ENCODE measurements at places on chromosomes 13 and 19.

DNA sequence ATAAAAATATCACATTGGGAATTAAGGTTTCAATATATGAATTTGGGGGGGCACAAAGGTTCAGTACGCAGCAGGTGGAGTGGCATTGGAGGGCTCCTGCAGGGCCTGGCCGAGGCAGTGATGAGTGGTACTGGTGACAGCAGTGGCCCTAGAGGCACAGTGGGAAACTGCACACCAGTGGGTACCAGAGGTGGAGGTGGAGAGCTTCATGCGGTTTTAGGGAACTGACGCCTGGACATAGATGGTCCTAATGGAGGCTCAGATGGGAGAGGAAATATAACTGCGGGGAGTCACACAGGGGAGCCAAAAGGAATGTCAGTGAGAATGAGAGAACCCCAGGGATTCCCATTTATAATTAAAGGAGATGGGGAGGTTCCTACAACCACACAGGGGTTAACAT is 156.2 kb downstream of the COG6 start:
- DNase-seq = no peak

DNA sequence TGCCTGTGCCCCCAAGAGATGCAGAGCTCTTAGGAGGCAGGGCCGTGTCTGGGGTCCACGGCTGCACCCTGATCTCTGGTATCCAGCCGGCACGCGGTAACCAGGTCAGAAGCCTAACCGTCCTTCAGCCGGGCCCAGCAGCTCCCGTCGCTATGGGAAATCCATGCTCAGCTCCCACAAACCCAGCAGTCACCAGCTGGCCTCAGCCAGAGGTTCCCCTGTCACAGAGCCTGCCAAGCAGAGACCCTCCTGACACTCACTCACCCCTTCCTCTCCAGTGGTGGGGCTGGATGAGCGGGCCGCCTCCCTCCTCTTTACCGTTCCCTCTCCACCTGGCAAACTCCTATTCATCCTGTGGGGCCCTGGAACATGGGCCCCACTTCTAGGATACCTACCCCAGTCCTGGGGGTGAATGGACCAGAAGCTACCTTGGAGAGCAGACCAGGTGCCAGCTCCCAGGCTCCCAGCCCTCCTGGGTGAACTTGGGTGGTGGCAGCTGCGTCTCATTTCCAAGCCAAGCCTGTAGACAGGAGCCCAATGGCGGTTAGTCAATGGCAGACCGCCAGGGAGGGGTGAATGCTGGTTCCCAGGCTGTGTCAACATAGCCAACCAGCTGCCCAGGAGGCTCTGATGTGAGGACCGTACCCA is 21.4 kb upstream of the TCF3 start:
- no peak for DNase-seq

- peak; percentile 69 for DNase-seq
Measured at GRCh38 chr19:18674616-18675015, 8.9 kb upstream of the CRTC1 start.

GRCh38 chr13:63124863-63125262 is 1709.2 kb upstream of the PCDH20 start:
- DNase-seq = no peak

DNA sequence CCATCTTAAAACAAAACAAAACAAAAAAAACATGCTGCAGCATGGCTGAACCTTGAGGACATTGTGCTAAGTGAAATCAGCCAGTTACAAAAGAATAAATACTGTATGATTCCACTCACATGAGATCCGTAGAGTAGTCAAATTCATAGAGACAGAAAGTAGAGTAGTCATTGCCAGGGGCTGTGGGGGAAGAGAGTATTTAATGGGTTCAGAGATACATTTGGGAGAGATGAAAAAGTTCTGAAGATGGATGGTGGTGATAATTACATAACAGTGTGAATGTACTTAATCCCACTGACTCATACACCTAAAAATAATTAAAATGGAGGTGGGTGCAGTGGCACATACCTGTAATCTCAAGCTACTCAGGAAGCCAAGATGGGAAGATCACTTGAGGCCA is 72.0 kb upstream of the C1QTNF9 start:
- no peak for DNase-seq

- DNase-seq = no peak
Measured at GRCh38 chr13:27774169-27774568, 18.1 kb upstream of the GSX1 start.

DNA sequence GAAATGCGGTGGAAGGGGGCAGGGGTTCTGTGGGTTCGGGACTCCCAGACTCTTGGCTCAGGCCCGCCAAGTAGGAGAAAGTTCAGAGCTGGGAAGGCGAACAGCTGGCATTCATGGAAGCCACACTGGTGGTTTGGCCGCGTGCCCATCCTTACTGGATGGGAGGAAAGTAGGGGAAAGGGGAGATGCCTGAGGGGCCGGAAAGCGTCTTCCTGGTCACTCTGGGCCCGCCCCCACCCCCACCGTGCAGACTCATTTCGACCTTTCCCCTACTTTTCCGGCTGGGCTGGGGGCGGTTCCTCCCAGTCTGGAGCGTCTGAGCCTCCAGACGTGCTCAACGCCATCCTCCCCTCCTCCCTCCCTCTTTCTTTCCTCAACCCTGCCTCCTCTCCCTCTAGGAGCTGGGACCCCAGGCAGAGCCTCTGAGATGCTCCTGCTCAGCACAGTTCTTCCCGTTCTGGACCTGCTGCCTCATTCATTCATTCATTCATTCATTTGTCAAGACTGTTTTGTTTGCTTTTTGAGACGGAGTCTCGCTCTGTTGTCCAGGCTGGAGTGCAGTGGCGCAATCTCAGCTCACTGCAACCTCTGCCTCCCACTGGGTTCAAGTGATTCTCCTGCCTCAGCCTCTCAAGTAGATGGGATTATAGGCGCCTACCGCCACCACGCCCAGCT is 3.5 kb downstream of the ANGPTL4 start:
- peak; percentile 91 for DNase-seq

DNA sequence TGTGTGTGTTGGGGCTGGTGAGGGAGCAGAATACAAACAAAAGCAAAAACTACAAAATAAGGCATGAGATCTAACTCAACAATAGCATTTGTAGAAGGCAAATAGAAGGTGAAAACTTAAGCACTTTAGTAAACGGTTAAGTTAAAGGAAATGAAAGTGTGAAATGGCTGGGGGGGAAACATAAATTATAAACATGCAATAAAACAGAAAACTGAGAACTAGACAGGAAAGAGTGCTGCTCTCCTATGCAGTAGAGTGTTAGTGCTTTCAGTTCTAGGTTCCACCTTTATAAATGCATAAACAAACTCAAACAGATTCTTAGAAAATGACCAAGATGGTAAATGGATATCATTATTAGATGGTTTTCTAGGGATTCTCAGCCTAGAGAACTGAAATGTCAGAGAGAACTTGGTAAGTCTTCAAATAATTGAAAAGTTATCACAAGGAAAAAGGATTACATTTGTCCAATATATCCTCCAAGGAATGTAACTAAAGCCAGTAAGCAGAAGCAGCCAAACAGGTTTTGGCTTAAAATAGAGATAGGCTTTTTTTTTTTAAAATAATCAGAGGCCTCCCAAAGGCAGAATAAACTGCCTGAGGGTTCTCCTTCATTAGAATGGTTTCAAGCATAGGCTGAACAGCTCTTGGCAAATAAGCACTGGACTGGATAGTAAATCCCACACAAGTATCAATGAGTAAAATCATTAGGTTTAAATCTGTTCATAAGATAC is 23.3 kb downstream of the RBM26 start:
- DNase-seq = no peak

DNA sequence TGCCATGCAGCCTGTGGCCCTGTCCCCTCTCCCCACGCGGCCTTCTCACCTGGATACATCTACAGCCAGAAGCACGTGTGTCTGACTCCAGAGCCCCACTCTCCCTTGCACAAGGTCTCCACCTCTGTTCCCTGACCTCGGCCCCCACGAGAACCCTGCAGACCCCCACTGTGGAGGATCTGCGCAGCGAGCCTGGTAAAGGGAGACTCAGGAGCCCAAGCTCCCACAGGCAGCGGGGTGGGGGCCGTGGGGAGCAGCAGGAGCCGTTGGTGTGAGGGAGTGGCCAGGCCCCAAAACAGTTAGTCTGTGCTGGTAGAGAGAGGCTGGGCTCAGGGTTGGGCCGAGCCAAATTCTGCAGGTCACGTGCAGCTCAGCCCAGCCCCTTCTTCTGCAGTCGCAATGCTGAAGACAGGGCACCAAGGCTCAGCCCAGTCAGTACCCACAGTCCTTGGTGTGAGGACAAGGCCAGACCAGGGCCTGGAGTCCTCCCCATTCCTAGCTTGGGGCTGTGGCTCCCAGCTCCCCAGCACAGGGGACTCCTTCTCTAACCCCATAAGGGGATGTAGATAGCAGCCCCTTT is 28.7 kb upstream of the SLC7A10 start:
- DNase-seq = no peak

DNA sequence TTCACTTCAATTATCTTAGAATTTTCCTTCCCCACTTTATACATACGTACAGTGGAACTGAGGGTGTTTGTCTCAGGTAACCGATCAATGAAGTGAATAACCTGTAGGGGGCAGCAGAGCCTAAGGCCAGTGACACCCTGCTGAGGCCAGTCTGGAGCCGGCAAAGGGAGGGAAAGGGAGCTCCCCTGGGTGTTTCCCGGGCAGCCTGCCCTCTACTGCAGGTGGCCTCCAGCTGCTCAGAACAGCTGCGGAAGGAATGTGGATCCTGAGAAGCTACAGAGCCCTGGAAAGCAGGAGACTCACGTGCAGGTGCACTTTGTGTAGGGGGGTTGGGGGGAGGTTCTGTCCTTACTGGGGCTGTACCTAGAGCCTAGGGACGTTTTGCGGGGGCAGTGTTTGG is 832 bp upstream of the ZNF491 start:
- DNase-seq = peak; percentile 85

DNA sequence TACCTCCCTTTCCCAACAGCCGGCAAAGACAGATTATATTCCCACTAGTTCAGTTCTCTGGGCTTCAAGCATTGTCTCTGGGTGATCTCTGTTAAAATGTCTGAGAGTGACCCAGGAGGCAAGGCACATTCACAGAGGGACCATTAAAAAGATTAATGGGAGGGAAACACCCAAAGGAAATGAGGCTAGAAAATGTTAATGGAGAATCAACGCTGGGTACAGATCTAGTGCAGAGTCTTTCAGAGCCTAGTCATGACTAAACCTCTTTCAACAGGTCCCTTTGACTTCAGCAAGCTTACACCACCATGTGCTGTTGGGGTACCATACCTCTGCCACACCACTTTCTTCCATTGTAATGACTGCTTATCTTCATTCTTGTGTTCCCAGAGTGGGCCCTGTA is 358.6 kb downstream of the DCT start:
- DNase-seq = no peak

GRCh38 chr19:45581576-45581975 is 3.0 kb downstream of the OPA3 start:
- DNase-seq = no peak

All from left ventricle myocardium inferior (tissue), 1 donor.